T-cell (primary cell): ENCODE measurements at places on chromosomes 5 and 9. TPM values are rescaled to one million over a fixed set of nuclear protein-coding genes. Genes with fewer than 3 reads are reported as not detected.

- no peak for DNase-seq
Measured at GRCh38 chr9:6692881-6693361, 47.4 kb upstream of the GLDC start.

DNA sequence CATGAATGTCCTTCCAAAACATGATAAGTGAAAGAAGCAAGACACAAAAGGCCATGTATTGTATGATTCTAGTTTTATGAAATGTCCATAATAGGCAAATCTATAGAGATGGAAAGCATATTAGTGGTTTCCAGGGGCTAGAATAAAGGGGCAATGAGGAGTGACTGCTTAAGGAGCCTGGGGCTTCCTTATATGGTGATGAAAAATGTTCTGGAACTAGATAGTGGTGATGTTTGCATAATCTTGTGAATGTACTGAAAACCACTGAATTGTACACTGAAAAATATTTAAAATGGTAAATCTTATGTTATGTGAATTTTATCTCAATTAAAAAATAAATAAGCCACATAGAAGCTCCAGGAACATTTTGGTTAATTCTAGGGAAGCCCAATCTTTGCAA is 144.4 kb upstream of the ANKRD55 start:
- DNase-seq: no peak

- no peak for DNase-seq
Measured at GRCh38 chr9:14308853-14309145, 5.1 kb downstream of the NFIB start.

NDUFAF2 gene
- total RNA-seq: 11.0 TPM

ZBED3 gene
- total RNA-seq: 2.9 TPM
